Endothelial cell (in vitro differentiated cells): ENCODE measurements at places on chromosomes 4 and X. TPM values are rescaled to one million over a fixed set of nuclear protein-coding genes. Genes with fewer than 3 reads are reported as not detected.
A peak's percentile ranks its signal among the peaks of the same experiment; 100 is the strongest.

- no peak for DNase-seq
These were observed 26.3 kb downstream of the FGFBP1 start for GRCh38 chr4:15912236-15912635.

GRCh38 chrX:103779141-103779789 lies 2.6 kb downstream of the PLP1 start:
- DNase-seq = no peak

DIPK2B gene
- 286 TPM for total RNA-seq

SMR3A gene
- not detected for total RNA-seq

DNA sequence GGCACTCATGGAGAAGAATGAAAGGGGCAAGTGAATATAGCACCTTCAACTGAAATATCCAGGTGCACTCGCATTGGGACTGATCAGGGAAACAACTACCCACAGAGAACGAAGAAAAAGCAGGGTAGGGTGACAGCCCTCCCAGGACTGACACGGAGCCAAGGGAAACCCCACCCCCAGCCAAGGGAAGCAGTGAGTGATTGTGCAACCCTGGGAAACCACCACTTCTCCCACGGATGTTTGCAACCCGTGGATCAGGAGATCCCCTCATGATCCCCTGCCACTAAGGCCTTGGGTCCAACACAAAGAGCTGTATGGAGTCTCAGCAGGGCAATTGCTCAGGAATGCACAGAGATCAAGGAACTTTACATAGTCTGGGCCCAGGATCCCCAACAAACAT lies 158.5 kb upstream of the HCCS start:
- no peak for DNase-seq

OGT gene
- 139 TPM for total RNA-seq

DNA sequence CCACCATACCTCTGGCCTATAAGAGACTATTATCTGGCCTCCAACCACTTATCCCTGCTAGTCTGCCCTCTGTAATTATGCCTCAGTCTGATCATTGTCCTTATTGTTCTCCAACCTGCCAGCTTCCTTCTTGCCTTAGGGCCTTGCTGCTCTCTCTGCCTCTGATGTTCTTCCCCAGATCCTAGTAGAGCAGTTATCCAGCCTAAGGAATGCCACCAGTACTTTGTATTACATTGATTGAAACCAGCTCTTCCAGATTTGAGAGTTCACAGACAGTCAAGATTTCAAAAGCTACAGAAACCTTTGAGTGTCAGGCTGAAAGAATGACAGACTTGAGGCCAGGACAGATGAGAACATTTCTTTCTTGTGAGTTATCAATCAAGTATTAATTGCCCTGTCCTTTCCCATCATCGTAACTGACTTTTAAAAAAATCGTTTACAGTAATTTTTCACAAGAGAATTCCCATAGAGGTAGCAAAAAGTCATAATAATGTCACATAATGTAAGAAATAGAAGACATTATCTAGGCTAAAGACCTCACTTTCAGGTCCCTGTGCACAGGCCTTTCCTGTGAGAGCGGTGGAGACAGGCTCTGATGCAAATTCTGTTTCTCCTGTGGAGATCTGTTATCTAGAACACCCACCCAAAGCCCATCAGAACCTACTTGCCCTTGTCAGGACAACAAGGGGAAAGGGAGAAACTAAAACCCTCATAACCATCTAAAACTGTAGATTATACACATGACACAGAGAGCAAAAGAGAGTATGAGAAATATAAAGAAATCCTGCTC lies 64.1 kb upstream of the GUCY1A1 start:
- DNase-seq = no peak

DNA sequence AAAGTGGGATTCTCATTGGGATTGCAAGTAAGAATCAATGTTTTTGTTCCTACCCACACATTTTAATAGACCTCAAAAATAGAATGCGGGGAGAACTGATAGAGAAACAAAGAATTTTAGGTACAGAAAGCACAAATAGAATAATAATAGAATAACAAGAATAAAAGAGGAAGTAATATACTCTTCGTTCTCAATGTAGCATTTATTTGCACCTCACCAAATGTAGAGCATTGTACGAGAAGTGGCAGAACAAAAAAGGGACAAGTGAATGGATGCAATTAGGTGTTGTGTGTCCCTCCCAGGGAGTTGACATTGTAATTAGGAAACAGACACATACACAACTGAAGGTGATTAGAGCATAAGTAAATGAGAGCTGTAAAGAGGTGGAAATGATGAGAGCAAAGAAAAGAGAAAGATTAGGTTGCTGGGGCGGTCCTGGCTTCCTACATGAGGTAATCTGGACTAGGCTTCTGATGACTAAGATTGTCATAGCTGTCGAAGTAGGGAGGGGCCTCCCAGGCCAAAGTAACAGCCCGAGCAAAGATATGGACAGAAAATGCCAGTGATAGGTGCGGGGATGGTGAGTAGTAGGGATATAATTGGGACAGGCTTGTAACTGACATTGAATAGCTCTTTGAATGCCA lies 10.4 kb downstream of the RAB9A start:
- no peak for DNase-seq

GRCh38 chr4:59369229-59369628 lies 1830.9 kb upstream of the ADGRL3 start:
- DNase-seq = no peak

DNA sequence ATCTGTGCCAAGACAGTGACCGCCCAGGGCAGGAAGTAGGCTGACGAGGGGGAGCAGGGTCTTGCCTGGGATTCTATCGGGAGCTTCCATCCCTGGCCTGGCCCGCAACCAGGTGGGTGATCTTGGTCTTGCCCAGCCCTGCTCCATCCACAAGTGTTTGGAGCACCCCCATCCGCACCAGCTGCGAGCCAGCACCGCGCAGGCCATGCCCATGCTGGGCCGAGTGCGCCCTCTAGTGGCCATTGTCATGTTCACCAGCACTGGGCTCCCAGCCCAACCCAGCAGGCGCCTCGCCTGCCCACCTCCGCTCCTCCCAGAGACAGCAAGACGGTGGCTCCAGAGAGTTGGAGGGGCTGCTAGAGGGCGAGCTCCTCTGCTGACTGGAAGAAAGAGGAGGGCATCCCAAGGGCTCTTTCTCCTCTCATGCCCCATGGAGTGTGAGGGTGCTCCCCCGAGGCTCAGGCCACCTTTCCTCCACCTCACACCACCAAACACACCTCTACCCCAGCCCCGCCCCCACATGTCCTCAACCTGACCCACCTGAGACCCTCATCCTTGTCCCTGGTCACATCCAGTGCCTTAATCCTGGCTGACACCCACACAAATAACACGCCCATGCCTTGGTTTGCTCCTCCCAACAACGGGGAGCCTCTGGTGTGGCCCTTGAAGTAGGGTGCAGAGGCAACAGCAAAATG lies 9.8 kb upstream of the ATP2B3 start:
- peak; percentile 82 for DNase-seq

DNA sequence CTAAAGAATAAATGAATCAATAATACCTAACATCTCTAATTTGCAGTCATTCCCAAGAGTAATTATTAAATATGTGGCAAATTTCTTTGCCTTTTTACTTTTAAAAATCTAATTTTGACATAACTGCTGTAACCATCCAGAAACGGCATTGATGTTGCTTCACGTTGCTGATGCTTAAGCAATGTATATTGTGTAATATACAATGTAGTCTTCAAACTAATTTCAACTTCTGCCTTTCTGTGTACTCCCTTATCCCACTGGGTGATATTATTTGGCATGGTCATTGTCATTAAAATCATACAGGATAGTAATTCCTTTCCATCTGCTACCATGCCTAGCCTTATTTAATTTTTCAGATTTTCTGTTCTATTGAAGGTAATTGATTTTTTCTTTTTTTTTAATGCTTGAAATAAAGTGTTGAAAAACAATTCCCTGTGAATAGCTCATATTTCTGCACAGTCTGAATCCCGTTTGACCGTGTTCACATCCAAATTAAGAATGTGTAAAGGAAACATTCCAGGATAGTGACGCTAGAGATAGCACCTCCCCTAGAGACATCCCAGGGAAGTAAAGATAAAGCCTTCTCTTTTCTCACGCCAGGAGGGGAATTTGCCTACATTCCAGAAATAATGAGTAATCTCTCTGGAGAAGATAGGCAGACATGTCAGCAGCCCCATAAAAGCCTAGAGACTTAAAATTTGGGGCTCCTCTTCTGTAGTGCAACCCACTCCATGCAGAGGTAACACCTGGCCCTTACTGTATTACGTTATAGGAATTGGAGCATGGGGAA lies 8.6 kb downstream of the FAM200B start:
- DNase-seq = no peak

DNA sequence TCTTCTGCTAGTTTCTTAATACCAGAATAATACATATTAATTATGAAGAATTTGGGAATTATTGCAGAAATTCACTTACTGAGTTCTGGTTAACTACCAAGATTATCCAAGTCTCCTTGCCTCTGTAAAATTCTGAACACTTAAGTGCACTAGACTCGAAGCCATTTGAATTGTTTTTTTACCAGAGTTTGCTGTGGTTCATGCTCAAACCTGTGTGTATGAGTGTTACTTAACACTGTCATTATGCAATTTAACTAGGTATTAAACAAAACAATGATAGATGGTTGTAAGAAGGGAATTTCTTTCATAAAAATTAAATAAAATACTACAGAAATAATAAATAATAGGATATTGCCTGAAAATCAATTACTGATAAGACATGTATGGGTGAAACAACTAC lies 145.6 kb upstream of the FAT4 start:
- no peak for DNase-seq

DNA sequence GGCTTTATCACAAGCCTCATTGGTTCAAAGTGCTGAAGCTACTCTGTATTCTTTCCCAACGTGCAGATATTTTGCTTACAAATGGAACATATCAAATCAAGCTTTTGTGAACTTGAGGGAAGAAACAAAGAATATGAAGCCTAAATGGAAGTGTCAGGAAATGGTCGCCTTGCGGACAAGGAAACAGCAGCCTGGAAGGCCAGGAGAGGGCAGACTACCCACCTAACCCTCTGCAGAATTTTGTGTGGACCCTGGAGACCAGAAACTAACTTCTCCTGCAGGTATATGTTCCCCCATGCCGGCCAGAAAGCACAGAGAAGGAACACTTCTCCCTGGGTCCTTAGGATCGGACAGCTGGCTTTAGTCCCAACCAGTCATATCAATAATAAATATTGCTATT lies 1425.8 kb downstream of the PCDH7 start:
- DNase-seq = peak; percentile 10

DNA sequence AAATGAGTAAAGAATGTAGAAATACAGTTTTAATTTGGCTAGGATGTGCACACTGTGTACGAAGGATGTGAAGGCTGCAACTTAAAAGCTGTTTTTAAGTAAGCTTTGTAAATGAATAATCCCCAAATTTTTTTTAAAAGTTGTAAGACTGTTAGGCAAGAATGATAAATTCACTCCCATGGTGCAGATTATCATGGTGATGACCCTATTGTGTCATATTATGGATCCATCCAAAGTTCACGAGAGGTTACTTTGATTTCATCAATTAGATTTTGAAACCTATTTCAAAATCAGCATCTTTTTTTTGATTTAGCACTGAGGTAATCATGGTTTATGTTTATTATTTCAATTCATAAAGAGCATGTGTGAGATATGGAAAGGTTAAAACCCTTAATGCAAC lies 62.9 kb upstream of the ETNPPL start:
- no peak for DNase-seq

GRCh38 chr4:1793940-1794808 lies 1.1 kb downstream of the FGFR3 start:
- no peak for DNase-seq
